Bone marrow (tissue), 2 donors: ENCODE measurements at places on chromosomes 12 and 14.
A peak's percentile ranks its signal among the peaks of the same experiment; 100 is the strongest.

GRCh38 chr12:116074686-116075085 is 202.8 kb downstream of the MED13L start:
- no peak for DNase-seq

DNA sequence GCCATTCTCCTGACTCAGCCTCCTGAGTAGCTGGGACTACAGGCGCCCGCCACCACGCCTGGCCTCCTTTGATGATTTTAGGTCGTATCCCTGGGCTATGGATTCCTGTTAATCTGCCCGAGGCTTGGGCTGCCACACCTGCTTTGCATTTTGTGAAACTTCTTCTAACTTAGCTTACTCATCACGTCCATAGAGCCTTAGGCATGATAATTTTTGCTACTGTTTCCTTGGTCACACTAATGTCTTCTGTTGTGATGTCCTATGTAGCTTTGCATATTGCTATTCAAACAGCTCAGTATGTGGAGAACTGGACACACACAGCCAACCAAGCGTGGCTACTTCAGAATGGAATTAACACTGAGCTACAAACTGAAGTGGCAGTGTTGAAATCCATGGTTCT is 47.5 kb upstream of the DDX11 start:
- no peak for DNase-seq

DNA sequence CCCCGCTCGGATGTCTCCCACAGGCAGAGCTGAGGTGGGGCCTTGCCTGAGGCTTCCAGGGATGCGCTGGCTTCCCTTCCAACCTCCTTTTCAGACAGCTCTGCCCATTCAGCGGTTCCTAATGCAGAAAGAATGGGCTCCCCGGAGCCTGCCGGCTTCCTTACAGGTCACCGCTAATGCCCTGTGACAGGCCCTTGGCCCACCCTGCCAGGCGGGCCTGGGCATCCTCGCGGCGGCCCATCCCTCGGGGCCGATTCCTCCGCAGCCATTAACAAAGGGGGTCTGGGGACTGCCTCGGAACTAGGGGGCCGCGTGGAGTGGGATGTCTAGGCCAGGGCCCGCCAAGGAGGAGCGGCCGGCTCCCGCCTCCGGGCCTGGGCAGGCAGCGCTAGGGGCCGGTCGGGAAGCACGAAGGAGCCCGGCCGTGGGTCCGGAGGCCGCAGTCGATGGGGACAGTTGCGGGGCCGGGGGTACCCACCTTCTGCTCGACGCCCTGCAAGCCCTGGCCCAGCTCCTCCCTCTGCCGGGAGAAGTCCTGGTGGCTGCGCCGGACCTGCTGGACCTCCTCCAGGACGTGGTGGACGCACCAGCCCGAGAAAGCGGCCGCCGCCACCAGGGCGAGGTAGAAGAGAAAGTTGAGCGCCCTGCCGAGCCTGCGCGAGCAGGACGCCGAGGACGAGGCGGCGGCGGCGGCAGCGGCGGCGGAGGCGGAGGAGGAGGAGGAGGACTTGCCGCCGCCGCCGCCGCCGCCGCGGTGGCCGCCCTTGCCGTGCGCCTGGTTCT is 738 bp downstream of the CKAP4 start:
- peak; percentile 24 for DNase-seq

DNA sequence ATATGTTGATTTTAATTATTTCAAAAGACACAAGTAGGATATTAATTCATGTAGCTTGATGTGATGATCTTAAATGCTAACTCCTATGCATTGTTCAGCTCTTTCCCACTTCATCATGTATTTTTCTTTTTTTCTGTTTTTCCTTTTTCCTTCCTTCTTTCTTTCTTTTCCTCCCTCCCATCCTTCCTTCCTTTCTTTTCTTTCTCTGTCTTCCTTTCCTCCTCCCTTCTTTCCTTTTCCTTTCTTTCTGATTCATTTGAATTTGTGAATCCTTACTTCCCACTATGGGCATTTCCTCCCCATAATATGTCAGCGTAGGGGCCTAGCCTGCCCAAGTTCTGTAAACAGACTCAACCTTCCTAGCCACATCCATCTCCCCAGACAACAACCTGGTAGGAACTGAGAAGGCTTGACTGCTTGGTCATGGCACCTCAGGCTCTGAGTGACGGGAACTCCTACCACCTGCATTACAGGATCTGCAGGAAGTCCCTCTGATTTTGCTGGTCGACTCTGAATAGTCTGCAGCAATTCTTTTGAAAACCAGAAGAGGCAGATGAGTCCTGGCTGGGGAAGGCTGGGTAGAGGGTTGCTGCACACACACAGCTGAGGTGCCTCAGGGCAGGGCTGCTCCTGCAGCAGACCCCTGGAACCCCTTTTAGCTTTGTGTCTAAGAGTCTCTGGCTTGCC is 33.4 kb upstream of the BHLHE41 start:
- DNase-seq: no peak

DNA sequence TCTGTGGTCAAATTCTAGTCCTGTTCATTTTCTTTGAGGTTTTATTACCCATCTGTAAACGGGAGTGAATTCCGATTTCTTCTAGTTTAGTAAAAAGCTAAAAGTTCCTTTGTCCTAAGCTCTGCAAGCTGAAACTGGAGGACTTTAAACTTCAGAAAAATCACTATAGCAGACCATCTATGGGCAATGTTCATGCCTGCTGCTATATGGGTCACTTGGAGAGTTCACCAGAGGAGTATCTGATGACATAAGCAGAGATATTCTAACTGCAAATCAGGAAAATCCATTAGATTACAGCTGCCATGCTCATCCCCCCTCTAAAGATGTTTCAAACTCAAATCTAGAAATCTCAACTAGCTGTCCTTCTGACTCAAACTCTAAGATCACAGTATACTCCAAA is 193.0 kb upstream of the RTL1 start:
- DNase-seq: no peak

DNA sequence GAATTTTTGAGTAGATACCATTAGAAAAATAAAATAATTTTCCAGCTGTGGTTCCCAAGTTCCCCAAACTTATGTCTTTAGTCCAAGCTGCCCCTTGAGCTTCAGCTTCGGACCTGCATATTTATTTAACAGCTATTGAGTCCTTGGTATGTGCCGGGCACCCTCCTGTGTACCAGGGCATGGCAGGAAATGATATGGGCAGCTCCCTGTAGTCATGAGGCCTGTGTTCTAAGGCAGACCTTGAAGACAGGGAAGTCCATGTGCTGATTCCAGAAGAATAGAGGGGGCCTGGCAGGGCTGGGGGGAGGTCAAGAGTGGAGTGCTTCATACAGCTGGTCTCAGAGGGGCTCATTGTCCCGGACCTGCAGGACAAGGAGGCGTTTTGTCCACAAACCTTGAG is 29.2 kb downstream of the TRAF3 start:
- DNase-seq: no peak

DNA sequence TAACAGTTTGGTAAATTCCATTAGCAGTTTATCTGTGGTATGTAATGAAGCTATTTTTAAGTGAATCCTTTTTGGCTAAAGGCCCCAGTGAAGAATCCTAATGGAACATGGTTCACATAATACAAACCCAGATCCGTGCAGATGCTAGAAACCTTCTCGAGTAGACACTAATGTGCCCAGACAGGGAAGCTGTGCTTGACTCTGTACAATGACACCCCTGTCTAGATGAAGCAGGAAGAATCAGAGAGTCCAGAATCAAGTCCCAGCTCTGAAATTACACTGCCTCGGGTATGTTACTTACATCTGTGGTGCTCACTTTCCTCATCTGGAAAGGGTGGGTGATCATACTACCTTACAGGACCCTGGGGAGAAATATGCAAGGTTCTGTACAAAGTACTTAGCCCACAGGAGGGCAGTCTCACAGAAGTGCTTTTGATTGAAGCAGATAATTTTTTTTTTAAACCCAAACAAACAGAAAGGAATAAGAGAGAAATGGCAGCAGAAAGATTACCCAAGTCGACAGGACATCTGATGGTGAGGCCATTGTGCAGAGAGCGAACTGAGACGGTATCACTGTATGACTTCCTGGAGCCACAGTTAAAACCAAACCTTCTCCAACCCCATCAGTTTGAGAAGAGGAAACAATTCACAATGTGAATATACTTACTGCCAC is 8.5 kb downstream of the CRACR2A start:
- no peak for DNase-seq

GRCh38 chr14:93347850-93348249 is 868 bp downstream of the COX8C start:
- no peak for DNase-seq

DNA sequence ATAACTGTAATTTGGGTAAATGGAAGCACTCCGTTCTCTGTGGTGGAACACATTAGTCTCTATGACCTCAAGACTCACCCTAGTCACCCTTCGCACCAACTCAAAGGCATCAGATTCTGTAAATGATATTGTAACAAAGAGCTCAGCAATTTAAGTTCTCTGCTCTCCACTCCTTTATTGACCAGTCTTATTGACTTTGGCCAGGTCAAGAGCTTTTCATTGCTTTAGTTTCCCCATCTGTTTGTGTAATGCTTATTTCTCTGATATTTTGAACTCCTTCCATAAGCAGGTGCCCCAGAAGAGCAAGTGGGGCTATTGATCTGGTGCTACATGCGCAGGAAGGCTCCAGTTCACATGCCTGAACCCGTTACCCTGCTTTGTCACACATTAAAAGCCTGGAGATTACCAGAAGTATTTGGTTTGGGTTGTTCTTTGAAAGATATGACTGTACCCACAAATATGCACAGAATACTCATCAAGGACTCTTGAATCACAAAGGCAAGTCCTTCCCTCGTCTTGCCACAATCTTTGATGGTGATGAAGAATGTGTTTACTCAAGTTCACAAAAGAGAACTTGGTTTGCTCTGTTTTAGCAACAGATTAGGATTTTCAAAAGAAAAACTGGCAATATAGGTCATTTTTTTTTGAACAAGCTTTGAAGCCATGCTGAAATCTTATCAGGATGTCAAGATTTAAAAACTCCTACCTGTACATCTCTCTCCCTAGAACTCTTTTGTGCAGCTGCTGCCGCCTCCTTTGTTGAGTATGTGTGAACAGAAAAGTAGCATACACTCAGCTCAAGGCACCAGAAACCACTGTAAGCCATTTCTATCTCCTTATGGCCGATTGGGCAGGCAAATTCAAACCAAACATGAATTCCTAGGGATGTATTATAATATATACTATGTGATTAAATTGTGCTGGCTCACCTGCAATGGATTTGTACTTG is 193.9 kb downstream of the BCAT1 start:
- no peak for DNase-seq

DNA sequence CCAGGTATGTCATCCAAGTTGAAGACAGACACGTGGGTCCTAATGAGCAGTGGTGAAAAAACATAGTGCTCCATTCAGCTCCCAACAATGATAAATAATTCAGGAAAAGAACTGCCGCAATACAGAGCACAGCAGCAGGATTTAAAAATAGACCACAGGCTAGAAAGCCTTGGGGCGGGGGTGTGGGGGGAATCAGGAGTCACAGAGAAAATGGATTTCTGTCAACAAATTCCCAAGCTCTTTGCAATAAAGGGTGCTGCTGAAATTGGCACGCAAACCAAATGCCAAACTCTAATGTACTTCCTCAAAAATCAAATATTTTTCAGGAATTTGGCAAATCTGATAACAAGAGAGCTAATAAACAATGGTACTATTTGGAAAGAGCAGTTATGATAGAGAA is 58.6 kb downstream of the R3HDM2 start:
- no peak for DNase-seq

- DNase-seq: peak; percentile 53
Measured at GRCh38 chr12:9039397-9039977, 50.1 kb downstream of the KLRG1 start.

DNA sequence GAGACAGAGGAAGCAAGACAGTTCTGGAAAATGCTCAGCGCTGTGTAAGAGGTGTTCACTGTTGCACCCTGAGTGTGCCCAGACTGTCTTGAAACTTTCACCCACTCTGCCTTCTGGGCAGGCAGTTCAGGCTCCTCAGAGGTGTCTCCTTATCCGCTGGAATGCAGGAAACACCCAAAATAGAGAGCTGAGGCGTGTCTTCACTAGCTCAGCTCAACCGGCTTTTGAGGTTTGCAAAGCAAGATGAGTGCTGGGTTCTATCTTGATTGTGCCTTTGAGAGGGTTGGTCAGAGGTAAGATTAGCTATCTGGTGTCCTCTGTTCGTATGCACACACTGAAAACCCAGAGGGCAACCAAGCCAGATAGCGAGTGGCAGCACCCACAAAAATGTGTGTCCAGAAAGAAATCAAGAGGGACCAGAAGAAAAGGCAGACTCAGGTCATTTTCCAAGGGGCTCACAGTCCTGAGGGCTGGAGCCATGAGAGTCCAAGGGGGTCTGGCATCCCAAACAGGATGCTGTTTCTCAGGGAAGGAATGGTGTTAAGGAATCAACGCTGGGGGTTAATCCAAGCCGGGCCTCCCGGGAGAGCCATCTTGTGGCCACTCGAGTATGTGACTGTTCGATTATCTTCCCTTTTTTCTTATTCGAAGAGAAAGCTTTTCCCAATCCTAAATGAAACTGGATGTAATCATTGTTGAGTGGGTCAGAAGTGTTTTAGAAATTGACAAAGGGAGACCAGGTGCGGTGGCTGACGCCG is 47.1 kb downstream of the TBX3 start:
- no peak for DNase-seq

DNA sequence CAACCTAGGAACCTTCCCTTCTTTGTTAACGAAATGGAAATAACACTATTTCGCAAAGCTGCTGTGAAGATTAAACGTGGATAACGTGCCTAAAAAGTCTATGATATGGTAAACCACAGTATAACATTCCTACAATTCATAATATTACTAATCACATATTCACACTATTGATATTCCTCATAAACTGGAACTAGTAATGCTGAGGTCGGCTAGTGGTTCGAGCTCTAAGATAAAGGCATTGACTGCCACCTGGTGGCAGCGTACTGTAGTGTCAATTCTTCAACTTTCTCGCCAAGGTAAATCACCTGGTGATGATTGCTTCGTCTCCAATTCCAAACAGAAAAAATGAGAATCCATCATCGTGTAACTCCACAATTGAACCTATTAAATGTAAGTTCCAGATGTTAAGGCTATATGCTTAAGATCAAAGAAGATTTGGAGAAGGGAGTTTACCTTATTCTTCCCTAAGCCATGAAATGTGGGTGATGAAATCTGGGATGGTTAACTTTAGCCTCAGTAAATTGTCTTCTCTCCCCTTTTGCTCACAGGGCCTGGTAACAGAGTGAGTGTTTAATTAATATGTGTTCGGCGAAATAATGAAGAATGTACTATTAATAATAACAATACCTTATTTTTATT is 197.5 kb upstream of the TMEM132C start:
- DNase-seq: peak; percentile 4

GRCh38 chr14:81295958-81296923 is 75.5 kb upstream of the GTF2A1 start:
- DNase-seq: no peak

- DNase-seq: no peak
Measured at GRCh38 chr12:11026118-11026517, 3.7 kb upstream of the TAS2R19 start.
